Cortex of kidney (tissue), 1 donor: ENCODE measurements at places on chromosomes 1 and 21.

DNA sequence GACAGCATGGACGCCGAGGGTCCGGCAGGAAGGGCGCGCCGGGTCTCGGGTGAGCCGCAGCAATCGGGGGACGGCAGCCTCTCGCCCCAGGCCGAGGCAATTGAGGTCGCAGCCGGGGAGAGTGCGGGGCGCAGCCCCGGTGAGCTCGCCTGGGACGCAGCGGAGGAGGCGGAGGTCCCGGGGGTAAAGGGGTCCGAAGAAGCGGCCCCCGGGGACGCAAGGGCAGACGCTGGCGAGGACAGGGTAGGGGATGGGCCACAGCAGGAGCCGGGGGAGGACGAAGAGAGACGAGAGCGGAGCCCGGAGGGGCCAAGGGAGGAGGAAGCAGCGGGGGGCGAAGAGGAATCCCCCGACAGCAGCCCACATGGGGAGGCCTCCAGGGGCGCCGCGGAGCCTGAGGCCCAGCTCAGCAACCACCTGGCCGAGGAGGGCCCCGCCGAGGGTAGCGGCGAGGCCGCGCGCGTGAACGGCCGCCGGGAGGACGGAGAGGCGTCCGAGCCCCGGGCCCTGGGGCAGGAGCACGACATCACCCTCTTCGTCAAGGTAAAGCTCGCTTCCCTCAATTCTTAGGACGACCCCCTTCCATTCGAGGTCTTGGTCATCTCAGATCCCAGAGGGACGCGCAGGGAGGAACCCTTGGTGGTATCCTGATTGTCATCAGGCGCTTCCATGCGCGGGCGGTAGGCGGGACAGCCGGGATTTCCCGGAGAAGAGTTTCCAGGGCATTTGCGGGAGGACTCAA lies 1.6 kb downstream of the CLIC6 start:
- DNase-seq: no peak

DNA sequence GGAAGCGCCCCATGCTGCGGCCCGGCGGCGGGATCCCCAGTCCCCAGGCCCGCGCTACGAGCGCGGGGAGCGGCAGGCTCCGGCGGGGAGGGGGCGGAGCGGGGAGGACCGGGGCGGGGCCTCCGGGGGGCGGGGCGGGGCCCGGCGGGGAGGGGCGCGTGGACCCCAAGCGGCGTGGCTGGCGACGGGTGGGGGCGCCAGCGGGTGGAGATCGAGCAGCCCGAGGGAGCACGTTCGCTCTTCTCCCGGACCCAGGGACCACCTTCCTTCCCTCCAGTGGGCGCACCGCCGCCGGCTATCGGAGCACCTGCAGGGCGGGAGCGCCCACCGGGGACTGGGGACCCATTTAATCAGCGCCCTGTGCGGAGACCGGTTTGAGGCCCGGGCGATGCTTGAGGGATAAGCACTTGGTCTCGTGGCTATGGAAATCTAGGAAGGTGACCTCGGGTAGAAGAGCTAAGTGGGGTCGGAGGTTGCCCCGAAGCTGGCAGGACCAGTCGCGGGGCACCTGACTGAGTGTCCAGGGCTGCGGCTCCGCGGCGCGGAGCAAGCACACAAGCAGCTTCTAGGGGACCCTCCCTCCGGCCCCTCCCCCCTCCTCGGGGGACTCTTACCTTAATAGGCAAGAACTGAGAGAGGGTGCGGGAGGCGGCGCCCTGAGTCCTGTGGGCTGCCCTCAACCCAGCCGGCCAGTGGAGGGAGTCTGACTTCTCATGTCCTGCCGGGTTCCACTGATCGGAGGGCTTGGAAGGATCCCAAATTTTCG lies at the start of gene TSPAN2:
Gene TSPAN2 (minus strand): TSS at position 84 of the 766 bp plus-strand sequence. CDS start 71 bp downstream, at position 13.
- no peak for DNase-seq

DNA sequence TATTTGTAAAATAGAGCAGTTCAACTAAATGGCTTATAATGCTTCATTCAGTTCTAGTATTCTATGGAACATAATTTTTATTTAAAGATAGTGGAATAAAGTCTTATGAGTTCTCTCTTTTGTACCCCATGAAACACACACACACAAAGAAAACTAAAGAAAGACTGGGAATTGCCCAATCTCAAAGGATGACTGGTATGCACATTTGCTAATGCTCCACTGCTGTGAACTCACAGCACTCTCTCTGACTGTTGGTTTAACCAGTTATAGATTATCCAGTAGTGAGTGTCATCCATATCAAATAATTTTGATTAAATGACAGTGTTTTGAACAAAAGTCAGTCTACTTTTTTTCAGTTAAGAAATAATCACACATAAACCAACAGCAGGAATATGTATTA lies 1082.4 kb upstream of the B3GALT2 start:
- DNase-seq: no peak

- no peak for DNase-seq
Observed at GRCh38 chr1:117017648-117018047, 16.1 kb downstream of the CD101 start.

DNA sequence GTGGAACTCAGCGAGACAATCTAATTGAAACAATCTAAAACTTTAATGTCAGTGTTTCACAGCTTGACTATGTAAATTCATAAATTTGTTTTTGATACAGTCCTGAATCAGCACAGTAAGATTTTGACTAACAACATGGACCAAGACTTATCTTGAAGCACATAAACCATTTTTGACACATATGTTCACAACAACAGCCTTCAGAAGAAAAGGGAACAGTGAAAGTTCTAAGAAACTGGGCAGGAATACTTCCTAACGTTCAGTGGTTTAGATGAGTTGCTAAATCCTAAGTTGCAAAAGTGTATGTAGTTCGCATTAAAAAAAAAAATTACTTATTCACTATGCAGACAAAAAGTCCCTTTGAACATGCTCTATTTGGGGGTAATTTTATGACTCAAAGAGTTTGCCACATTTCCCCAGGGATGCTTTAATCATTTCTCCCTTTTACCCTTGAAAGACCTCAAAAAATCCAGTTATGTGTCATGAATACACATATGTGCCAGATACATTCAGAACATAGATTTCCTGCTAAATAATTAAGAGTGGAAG lies 120.2 kb downstream of the MRPL39 start:
- no peak for DNase-seq

DNA sequence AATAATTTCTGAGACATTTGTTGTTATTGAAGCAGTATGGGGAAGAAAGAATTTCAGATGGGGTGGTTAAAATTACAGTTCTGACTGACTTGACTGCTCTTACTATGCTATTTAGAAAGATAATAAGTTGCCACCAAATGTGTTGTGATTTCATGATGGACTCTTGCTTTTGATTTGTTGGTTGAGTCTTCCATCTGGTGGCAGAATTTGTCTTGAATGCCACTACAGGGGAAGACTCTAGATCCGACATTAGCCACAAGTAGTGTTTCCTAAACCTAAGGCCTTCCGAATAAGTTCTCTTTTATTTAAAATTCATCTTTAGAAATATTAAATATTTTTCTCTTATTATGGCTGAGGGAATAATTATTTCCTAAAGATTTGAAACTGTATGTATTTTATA lies 190.9 kb upstream of the ADGRL4 start:
- DNase-seq: no peak

- DNase-seq: no peak
Observed at GRCh38 chr1:15400627-15401026, 9.1 kb upstream of the EFHD2 start.

- no peak for DNase-seq
Observed at GRCh38 chr1:12197483-12197880, 30.7 kb downstream of the TNFRSF1B start.

- no peak for DNase-seq
Observed at GRCh38 chr1:28071813-28072212, 16.6 kb downstream of the EYA3 start.

DNA sequence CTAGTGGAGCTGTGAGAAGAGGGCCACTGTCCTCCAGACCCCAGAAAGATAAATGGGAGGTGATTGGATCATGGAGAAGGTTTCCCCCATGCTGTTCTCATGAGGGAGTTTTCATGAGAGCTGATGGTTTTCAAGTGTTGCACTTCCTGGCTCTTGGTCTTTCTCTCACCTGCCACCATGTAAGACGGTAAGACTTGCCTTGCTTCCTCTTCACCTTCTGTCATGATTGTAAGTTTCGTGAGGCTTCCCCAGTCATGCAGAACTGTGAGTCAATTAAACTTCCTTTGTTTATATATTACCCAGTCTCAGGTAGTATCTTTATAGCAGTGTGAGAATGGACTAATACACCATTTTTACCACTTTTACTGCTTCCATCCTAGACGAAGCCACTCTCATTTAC lies 27.6 kb downstream of the GPR88 start:
- no peak for DNase-seq

GRCh38 chr1:65539266-65540131 lies 119.0 kb downstream of the LEPR start:
- no peak for DNase-seq
